HAP-1 (cell line): ENCODE measurements at places on chromosomes 5 and 9.

DNA sequence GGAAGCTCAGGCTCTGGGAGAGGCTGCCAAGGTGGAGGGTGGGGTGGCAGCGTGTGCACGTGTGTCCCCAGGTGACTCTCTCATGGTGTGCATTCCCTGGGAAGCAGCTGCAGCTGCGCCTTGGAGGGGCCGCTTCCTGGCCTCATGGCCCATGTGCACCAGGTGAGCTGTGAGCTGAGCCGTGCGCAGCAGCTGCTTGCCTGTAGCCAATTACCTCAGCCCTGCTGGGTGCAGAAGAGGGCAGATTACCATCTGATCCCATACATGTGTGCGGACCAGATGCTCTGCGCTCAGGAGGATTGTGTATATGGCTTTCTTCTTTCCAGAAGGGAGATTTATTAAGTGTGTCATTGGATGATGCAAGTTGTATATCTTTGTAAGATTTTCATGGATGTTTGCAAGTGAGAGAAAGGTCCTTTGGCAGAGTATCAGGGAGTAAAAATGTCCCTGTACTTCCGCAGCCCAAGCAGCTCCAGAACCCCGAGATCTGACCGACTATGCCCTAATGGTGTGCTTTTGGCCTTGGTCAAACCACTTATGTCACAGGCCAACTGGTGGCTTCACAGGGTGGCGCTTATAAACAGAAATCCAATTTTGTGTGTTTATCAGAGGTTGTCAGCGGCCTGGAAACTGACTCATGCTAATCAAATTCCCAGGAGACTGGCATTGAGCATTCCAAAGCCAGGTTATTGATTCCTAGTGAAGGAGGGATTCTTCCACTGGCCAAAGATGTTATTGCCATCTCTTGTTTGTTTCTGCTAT is 229.3 kb downstream of the GOLPH3 start:
- DNase-seq = no peak

GRCh38 chr9:114389612-114390368 is 2.0 kb upstream of the AKNA start:
- DNase-seq = no peak

- no peak for DNase-seq
Measured at GRCh38 chr9:36798350-36799065, 225.8 kb downstream of the MELK start.

DNA sequence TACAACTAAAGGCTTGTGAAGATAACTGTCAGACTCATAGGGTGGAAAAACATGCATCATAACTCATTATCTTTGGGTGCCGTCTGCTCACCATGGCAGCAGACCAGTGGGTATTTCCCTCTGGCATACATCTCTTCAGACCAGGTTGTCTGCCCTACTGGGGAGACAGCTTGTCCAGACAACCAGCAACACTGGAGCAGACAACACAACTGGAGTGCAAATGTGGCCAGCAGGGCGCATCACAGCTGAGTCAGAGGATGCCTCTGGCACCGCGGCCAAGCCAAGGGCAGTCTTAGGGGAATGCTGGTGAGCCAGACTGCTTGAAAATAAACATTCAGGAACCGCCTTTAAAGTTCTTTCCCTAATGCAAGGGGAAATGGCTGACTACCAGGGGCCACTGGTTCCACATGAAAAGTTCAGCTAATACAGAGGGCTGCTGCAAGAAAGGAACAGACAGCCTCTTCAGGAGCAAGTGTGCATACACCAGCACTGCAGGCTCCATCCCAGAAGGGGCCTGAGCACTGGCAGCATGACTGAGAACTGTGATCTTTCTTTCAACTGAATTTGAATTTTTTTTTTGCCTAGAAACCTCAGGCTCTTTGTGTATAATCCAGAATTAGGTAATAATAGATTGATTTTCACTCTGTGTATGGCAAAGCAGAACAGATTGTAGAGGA is 77.3 kb downstream of the MAMDC2 start:
- no peak for DNase-seq

DNA sequence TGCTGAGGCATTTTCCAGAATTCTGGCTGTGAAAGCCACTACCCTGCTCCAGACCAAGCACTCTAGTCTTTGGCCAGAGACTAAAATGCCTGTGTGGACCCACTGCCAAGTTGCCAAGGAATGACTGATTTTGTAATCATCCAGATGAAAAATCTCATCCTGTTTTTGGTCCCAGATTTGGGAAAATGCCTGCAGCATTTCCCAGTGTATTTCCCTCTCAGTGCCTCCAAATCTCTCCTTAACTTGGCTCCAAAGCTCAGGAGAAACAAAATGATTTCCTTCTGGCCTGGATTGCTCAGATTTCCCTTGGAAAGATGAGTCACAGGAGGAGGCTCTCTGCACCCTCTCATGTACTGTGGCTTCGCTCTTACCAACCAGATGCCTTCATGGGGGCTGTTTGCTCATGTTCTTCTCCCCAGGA is 335.2 kb upstream of the TARS1 start:
- DNase-seq = no peak

DNA sequence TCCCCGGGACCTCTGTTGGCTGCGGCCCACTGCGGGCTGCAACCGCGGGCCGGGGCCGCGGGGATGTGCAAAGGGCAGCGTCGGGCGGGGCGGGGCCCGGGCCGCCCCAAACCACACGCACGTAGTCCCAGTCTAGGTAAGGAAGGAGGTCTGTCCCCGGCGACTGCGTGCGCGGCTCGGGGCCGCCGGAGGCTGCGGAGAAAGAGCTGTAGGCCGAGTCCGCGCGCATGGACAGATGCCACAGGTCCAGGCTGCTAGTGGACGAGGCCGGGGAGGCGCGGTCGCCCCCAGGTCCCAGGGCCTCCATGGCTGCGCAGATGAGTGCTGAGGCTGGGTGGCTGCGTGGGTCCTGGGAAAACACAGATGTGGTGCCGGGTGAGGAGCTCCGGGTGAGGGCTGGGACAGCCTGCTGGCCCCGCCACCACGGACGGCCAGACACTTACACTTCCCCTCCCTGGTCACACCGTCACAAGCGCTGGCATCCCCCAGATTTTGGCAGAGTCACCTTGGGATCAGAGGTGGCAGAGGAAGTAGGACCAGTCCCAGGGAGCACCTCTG is 4.5 kb downstream of the SHROOM1 start:
- no peak for DNase-seq

GRCh38 chr5:15510092-15510491 is 10.1 kb downstream of the FBXL7 start:
- no peak for DNase-seq

DNA sequence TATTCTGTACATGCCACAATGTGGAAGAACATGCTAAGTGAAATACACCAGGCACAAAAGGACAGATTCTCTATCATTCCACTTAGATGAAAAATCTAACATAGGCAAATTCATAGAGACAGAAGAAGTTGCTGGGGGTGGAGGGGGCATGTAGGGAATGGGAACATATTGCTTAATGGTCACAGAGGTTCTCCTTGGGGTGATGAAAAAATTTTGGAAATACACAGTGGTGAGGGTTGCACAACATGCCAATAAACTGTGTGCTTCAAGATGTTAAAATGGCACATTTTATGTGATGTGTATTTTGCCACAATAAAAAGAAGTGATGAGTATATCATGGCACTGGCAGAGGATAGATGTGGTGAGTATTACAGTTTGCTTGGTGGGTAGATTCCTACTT is 111.9 kb downstream of the SUSD1 start:
- no peak for DNase-seq

DNA sequence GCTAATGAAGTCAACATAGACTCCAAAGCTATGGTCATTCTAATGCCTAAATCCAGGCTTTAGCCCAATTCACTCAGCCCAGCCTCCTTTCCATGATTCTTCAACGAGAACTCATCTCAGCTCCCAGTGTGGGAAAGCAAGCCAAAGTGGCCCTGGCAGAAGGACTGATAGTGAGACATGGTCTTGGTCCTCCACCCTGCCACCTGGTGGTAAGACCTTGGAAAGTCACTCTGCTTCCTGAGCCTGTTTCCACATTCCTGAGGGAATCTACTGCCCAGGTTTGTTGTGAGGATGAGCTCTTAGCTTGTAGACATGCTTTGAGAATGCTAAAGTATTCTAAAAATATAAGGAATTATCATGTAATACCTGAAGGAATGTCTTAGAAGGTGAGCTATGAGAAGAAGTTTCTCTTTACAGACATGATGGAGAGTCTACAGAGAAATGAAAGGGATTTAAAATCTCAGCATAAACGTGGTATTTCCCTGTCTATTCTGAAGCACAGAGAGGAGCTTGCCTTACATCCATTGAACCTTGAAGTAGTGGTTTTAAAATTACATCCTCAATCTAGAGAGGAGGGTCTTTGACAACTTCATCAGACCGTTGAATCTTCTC is 173.5 kb downstream of the TRIM32 start:
- peak; percentile 83 for DNase-seq

- DNase-seq = no peak
Measured at GRCh38 chr9:81678088-81678487, 11.3 kb downstream of the TLE1 start.

- DNase-seq = no peak
Measured at GRCh38 chr5:66329078-66329477, 185.0 kb downstream of the SREK1 start.

- DNase-seq = peak; percentile 17
Measured at GRCh38 chr5:69368458-69369339, 621 bp downstream of the AK6 start.

DNA sequence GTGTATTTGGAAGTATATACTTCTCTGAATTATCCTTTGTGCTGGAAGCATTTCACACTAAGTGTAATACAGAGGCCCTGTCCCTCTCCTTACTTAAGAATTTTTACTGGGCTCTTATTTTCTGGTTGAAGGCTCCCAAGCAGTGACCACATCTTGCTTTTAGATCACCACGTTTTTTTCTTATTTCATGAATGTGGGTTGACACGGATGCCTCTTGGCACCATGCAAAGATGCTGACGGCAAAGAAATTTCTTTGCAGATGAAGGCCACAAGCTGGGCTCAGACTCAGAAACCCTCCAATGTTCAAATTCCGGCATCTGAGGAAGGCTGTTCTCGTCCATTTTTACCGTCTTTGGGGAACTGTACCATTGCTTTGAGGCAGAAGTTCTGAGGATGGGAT is 168.5 kb downstream of the HMHB1 start:
- no peak for DNase-seq

GRCh38 chr9:20496328-20496727 is 126.0 kb downstream of the MLLT3 start:
- DNase-seq = no peak

GRCh38 chr9:88258601-88259000 is 120.3 kb upstream of the SPATA31C2 start:
- no peak for DNase-seq

GRCh38 chr9:7316967-7317366 is 482.6 kb downstream of the DMAC1 start:
- DNase-seq = no peak

DNA sequence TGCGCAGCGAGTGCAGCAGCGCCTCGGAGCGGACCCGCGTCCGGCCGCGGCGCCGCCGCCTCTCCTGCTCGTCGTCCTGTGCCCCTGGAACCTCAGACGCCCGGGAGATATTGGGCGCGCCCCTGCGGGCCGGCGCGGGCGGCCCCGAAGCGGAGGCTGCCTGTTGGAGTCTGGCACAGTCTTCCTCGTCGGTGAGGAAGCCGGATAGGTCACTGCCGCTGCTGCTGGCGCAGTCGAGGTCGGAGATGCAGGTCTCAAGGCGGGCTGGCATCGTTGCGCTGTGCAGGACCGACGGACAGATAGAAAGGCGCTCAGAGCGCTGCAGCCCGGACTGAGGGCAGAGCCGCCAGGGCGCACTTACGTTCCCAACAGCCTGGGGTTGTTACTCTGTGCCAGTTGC is 344 bp downstream of the NEUROG1 start:
- no peak for DNase-seq

DNA sequence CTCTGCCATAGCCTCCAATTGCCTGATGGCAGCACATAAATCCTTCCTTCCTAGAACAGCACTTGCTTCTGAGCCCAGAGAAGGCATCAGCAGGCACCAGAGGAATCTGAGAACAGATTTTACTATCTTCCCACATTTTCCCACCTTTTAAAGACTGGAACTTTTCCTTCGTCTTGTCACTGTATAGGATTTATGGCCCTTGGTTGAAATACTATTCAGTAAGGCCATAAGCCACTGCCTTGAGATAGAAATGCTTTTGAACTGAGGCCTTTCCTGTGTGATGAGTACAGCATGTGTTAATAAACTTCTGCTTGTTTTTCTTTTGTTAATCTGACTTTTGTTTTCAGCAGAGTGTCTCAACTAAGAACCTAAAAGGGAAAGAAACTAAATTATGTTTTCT is 84.3 kb downstream of the MRPS27 start:
- DNase-seq = no peak

GRCh38 chr9:129737479-129738274 is 15.2 kb downstream of the PTGES start:
- peak; percentile 94 for DNase-seq

- no peak for DNase-seq
Measured at GRCh38 chr5:127186657-127187056, 103.9 kb upstream of the MEGF10 start.

DNA sequence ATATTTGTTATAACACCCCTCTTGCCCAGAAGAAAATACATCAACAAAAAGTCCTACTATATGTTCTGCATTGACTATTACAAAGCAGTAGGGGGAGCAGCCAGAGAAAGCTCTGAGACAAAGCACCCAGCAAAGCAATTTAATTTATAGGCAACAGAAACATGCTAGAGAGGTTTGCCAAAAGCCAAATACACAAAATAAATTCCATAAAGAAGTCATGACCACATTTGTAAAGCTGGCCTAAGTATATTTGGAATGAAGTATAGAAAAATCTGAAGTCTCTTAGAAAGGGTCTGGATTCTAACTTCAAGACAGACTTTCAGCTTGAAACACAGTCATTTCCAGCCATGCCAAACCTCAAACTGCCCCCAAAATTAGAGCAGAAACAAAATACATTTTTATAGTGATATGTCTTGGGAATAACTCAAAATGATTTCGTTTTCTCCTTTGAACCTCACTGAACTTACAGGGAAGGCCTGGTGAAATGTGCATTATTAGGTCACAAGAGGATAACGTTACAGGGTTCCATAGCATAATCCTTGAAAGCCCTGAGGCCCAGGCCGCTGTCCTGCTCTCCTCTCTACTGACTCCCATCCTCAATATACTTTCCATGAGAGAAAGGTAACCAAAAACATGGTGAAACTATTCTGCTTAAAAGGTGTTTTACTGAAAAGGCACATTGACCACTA is 451.8 kb downstream of the RAB3C start:
- peak; percentile 6 for DNase-seq

DNA sequence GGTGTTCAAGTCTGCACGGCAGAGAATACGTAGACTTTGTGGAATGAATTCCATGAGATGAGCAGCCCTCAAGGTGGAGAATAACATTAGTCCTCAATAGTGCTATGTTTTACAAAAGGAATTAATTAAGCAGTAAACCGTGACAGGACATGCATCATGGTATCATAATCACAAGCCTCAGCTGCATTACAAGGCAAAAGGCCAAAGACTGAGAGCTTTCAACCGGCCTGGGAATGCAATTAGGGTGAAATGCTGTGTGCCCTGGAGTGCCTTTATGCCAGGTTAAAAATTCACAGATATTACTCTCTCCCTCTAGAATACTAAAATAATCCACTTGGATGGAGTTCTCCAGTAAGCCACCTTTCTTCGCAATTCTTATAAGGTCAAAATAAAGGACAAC is 270.6 kb downstream of the MLLT3 start:
- DNase-seq = no peak

- DNase-seq = peak; percentile 10
Measured at GRCh38 chr9:74497748-74498620, 849 bp downstream of the RORB start.

- DNase-seq = no peak
Measured at GRCh38 chr5:141705469-141705868, 23.4 kb upstream of the ARAP3 start.

- no peak for DNase-seq
Measured at GRCh38 chr5:97009212-97009898, 73.5 kb downstream of the LNPEP start.
